Activated naive CD4-positive, alpha-beta T cell treated with anti-CD3 and anti-CD28 coated beads for 36 hours (primary cell): ENCODE measurements at places on chromosomes 1 and 21. TPM values are rescaled to one million over a fixed set of nuclear protein-coding genes. Genes with fewer than 3 reads are reported as not detected.

OXCT2 gene
- 0.67 TPM for total RNA-seq

SELL gene
- 362 TPM for total RNA-seq

GART gene
- total RNA-seq, result 234 TPM

SLC30A1 gene
- total RNA-seq, result 4.4 TPM

OR2M3 gene
- not detected for total RNA-seq

OLFM3 gene
- total RNA-seq, result not detected

ARHGEF11 gene
- total RNA-seq, result 3.4 TPM

RGS1 gene
- total RNA-seq, result 4.4 TPM

IGSF3 gene
- total RNA-seq, result 0.81 TPM

NHLH1 gene
- 0.07 TPM for total RNA-seq

ST6GALNAC5 gene
- not detected for total RNA-seq

ERO1B gene
- total RNA-seq, result 2.5 TPM

RUNX3 gene
- 83.8 TPM for total RNA-seq

FMO1 gene
- total RNA-seq, result not detected

KIRREL1 gene
- total RNA-seq, result 0.05 TPM

CD34 gene
- 0.02 TPM for total RNA-seq

OR2T11 gene
- not detected for total RNA-seq

SPRR5 gene
- not detected for total RNA-seq
